AG10803 (cell line): ENCODE measurements at places on chromosomes 4 and X.

- no peak for DNase-seq
Observed at GRCh38 chr4:120771907-120772306, 150.6 kb downstream of the PRDM5 start.

DNA sequence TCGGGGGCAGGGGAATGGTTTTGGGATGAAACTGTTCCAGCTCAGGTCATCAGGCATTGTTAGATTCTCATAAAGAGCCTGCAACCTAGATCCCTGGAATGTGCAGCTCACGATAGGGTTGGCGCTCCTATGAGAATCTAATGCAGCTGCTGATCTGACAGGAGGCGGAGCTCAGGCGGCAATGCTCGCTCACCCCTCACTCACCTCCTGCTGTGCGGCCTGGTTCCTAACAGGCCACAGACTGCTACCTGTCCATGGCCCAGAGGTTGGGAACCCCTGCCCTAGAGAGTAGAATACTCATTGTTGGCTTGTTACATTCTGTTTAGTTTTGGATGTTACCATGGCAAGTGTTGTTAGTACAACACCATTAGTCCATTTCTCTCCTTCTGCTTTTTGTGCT is 40.8 kb upstream of the STX18 start:
- no peak for DNase-seq

- peak; percentile 0 for DNase-seq
Observed at GRCh38 chrX:140091125-140091886, 126.0 kb upstream of the CXorf66 start.

DNA sequence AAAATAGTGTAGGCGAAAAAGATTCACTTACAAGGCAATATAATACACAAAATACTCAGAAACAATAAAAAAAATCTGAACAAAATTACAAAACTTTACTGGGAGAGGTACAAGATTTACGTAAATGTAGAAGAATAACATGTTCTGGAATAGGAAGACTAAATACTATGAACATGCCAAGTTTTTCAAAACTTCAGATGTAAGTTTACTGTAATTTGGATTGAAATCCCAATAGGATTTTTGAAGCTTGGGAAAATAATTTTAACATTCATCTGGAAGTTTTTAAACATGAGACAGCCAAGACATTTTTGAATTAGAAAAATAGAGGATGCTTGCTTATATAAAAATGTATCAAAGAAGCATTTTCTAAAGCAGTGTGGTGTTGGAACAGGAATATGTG is 30.5 kb upstream of the CT83 start:
- DNase-seq, result no peak

- DNase-seq, result peak; percentile 50
Observed at GRCh38 chr4:25180524-25181131, 20.4 kb upstream of the SEPSECS start.

DNA sequence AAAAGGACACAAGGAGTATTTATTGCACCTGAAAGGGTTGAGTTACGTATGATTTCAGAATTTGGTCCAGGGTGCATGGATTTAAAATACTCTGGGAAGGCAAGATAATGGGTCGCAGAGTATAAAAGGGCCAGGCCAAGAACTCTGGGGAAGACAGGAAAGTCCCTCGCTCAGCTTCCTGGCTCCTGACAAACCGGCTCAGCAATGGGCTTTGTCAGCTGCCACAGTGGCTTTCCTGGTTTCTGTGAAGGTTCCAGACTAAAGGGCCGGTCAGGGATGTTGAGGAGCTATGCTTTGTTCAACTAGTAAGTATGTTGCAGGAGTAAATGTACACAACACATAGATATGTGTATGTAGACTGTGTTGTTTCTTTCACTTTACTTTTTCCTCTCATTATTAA is 154.4 kb upstream of the ETNPPL start:
- no peak for DNase-seq

- peak; percentile 88 for DNase-seq
Observed at GRCh38 chr4:151484396-151485102, 75.6 kb downstream of the FHIP1A start.

DNA sequence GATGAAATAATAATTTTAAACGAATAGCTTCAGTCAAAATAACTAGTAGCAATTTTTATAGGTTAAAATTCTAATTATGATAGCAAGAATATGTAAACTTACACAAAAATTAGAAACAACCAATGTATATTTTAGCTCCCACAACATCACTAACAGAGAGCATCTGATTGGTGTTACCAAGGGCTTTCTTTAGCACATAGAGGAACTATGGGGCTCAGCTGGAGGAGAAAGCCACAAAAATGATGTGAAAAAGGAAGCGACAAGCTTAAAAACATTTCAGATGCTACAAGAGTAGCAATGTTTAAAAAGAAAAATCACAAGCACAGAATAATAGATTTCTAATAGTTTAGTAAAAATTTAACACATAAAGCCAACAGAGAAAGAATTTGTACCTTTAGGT is 56.3 kb downstream of the ATP8A1 start:
- no peak for DNase-seq

DNA sequence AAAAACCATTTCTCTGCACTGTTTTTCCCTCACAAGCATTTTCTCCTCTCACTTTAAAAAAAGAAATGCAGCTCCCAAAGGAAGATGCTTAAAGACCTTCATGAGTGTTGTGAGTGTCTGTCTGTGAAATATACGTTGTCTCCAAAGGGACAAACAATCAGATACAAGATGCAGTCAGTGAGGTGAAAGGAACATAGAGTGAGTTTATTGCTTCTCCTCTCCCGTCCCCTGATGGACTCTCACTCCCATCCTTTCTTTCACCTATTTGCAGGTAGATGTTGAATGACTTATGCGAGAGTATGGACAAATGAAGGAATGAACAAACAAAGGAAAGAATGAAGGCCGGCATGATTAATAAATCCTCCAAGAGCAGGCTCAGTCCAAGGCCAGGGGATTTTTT is 561.2 kb upstream of the DIPK2B start:
- DNase-seq, result no peak

DNA sequence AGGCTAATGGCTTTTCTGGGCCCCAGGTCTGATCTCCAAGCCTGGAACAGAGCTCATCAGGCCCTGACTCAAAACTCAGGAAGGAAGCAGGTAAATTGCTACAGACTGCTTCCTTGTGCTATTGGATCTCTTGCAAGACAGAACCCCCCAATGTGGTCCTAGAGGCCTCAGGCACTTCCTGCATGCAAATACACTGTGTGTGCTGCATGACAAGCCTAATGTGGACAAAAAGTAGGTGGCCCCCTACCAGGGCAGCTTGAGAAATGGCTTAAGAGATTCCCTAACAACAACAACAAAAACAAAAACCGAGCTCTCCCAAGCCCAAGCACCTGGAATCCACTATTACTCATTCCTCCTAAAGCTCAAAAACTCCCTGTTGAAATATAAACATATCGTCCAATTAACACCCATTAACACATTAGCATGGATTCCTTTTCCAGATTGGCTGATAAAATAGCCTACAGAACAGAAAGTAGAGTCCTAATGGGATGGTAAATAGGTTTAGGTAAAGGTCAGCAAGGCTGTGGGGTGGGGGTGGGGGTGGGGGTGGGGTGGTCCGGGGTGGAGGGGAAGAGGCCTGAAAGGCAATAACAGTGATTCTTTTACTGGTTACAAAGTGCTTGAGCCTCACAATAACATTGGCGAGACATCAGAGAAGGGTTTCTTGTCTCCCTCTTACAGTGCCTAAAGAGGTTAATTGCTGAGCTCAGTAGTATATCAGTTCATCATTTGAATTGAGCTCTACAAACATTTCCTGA is 24.1 kb upstream of the FGF16 start:
- no peak for DNase-seq

DNA sequence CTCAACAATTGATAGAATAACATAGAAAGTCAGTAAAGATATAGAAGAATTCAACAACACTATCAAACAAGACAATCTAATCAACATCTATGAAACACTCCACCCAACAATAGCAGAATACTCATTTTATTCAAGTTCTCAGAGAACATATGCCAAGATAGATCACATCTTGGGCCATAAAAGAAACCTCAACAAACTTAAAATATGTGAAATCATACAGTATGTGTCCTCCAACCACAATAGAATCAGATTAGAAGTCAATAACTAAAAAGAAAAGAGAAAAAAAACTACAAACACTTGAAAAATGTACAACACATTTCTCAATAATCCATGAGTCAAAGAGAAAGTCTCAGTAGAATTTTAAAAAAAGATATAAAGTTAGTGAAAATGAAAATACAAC is 78.6 kb upstream of the LDB2 start:
- peak; percentile 64 for DNase-seq

DNA sequence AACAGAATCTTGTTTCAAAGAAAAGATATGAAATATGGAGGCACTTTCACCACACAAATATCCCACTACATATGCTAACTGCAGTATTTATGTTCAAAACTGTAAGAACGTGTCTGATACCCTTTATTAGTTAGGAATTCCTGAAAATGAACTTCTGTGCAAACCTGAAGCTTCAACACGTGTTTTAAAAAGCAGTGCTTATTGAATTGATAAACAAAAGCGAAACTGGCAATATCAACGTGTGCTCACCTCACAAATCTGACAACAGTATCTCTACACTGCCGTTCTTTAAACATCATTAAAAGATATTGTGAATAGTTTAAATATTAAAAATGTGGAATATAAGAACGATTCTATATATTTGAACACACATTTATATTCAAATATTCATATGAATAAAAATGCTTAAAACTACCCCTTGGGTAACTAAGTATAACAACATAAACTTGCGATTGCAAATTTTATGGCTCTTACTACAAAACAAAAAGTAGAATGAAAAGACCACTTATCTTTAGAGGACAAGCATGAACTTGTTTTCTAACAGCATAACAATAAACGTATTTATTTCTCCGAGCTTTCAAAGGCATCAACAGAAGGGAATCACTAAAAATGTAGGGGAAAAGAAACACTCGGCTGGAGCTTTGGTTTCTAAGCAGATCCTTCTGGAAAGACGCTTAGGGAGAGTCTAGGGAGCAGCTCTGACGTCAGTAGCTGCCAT is at the start of gene LRP2BP:
Gene LRP2BP, minus strand, starts transcription at position 687 of the 718 bp plus-strand sequence. CDS start 17,738 bp downstream, outside the sequence.
- peak; percentile 4 for DNase-seq

GRCh38 chr4:121030711-121031110 is 41.6 kb downstream of the NDNF start:
- peak; percentile 45 for DNase-seq

- DNase-seq, result no peak
Observed at GRCh38 chr4:133189147-133189517, 40.0 kb downstream of the PCDH10 start.

DNA sequence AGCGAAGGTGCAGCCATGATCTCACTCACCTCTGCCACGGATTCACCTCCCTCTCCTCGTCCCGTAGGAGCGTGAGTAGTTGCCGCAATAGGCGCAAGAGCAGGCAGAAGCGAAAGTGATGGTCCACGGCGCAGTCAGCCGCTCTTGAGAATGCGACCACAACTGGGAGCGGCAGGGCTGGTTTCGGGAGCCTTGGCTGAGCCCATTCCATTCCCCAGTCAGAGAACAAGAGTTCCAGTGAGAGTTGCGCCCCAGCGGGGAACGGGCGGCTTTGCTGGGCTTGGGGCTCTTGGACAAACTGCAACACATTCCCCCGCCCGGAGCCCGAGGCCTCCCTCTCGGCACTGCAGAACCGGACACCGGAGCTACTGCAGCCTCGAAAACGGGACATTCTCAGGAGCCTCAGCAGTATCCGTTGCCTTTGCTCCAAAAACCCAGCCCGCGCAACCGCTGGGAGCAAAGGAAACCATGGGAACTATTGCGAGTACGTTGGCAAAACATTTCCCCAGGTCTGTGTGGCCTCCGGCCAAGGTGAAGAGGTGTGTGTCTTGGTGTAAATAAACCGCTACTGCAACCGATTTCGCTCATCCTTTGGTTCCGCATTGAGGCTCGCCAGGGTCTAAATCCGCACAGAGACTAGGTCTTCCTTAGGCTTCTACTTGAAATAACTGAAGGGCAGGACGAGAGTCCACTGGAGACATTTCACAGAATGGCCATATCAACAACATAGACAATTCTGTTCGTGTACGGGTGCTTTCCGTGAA is 5.7 kb upstream of the ZBTB33 start:
- DNase-seq, result peak; percentile 80

GRCh38 chr4:7985072-7985471 is 45.4 kb upstream of the AFAP1 start:
- DNase-seq, result no peak

GRCh38 chrX:53605004-53605403 is 81.5 kb downstream of the HUWE1 start:
- no peak for DNase-seq

GRCh38 chr4:126959056-126959745 is 673.6 kb upstream of the INTU start:
- DNase-seq, result no peak

GRCh38 chr4:169249214-169249973 is 21.4 kb downstream of the SH3RF1 start:
- DNase-seq, result no peak

DNA sequence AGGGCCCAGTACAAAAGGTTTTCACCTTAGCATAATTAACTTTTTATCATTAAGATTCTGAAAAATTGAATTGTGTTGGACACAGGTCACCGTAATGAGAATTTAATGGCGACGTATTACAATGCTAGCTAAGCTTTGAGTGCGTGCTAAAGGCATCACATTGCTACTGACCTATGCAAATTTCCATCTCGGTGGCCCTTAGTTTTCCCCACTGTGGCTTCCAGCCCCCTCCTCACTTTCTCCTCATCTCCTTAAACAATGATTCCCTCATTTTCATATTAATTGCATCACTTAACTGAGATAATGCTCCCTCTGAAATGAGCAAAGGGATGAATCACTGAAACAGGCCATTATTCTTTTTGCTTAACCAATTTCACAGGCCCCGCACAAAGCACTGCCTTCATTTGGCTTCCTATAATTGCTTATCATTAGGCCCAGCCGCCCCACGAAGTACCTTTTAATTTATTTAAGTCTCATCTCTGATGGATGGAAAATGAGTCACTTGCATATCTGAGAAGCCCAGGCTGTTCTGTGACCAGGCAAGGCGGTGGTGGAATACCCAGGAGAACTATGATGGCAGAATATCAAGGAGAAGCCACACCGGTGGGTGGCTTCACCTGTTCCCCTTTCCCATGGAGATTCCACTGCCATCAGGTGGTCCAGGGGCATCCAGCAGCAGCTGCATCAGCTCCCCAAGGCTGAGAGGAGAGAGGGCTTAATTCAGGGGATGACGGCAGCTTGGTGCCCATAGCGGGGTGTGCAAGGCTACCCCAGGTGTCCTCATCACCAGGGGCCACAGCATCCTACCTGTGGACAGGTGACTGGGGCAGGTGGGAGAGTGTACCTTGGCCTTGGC is 223.8 kb upstream of the BOD1L1 start:
- no peak for DNase-seq
